ENCODE measurements at places on chromosomes 7 and 10.

- no peak for DNase-seq
Observed at GRCh38 chr10:61643316-61643751, 19.4 kb upstream of the CABCOCO1 start.

DNA sequence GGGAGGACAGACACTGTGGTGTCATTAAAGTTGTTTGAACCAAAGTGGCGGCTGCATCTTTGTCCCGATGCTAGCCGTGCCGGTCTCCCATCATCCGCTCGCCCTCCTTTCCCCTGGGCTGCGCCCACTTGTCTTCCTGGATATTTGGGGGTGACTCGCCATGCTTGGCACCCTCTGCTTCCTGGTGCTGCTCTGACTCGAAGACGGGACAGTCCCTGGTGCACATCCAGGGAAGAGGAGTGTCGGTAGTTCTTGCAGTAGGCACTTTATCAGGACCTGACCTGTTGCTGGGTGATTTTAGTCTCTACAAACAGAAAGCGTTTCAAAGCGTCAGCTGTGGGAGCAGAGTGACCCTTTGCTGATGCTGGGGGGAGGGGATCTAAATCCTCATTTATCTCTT, 68.3 kb upstream of the DNAJB6 start:
- DNase-seq: no peak

- no peak for DNase-seq
Observed at GRCh38 chr7:128731184-128731583, 8.0 kb upstream of the CALU start.

DNA sequence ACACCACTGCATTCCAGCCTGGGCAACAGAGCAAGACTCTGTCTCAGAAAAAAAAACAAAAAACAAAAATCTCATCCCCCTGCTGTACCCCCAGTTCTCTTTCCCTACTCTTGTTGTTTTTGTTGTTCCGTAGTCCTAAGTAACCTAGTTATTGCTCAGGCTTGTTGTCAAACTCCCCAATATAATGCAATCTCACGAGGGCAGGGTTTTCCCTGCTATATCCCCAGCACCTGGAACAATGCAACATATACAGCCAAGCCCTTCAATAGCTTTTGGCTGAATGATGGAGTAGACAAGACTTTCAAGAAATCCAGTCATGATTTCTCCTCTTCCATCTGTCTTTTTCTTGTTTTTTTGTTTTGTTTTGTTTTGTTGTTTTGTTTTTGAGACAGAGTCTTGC, 10.2 kb downstream of the ACSL5 start:
- no peak for DNase-seq

GRCh38 chr7:8084836-8085235, 116.2 kb downstream of the GLCCI1 start:
- peak; percentile 52 for DNase-seq

DNA sequence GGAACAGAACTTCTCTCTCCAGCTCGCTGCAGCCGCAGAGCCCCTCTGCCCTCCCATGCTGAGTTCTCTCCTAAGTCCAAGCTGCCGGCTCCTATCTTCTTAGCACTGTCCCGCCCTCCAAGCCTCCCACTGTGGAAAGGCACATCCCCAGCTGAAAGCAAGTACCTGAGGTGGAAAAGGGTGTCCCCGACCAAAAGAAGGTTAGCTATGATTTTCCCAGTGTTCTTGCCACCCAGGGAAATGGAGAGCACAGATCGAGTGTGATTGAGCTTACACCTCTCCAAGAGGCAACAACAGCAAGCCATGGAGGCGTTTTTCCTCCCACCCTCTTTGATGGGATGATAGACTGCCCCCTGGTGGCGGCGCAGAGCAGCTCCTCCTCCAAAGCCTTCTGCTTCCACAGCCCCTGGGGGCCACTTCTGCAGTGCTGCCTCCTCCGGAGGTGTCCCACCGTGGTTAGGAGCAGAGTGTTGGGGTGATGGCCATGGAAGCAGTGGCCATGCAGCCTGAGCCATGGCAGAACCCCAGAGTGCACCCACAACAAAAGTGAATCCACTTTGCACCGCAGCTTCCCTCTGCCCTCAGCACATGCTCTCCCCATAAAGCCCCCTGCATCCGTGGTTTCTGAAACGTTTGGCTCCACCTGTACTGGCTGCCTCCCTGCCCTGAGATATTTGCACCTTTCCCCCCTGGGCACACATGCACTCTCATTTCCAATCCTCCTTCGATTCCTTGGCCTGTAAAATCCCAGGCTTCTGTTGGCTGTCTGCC, 143.1 kb upstream of the STK17A start:
- peak; percentile 5 for DNase-seq

DNA sequence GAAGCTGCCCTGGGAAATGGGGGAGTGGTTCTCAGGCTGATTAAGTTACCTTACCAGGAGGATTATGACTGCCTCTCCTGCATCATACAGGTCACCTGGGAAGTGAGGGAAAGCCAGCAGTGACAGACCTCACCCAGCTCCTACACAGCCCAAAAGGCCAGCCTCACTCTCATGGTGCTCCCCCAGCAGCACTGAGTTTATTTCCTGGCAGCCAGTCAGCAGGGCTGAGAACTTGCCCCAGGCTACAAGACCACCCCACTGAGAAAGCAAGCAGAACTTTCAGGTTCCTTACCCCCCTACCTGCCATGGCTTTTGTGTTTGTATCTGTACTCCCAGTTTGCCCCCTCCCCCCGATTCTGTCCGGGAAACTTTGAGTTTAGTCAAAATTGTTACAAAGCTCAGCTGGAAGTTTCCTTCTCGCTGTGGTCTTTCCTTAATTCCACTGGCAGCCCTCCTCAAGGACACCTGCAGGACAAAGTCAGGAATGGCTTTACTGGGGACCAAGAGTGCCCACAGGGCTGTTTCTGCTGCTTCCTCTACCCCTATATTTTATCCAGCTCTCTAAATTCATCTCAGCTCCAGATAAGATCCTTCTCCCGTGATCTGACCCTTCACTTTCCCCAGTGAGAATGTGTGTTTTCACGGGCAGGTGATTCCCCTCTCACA, 649.8 kb upstream of the MBL2 start:
- DNase-seq: no peak

- DNase-seq: no peak
Observed at GRCh38 chr10:92124616-92125143, 166.2 kb downstream of the CPEB3 start.

DNA sequence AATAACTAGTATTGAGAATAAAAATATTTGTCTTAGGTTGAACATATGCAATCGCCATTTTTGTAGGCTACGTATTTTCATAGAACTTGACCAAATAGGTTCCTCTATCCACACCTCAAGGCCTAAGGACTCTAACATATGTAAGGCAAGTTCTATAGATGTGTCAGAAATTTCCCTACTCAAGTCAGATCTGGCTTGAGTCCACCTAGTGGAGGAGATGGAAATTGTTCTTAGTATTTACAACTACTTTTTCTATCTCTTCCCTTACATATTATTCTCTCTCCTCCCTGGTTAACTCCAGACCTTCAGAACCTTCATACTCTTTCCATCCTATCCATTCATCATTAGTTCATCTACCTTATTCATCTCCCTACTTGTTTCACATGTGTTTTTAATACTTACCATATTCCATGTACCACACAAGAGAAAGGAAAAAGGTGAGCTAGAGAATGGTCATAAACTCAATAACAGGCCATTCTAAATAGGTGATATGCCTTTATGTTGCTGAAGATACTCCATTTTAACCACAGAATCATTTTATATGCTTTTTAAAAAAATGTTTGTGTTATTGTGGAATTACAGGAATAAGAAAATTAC, 174.5 kb upstream of the HDAC9 start:
- DNase-seq: peak; percentile 21

- no peak for DNase-seq
Observed at GRCh38 chr10:115857856-115858255, 415.1 kb downstream of the GFRA1 start.

GRCh38 chr7:110600956-110601355, 490.0 kb upstream of the LRRN3 start:
- DNase-seq: no peak

All from DMS153 (cell line).